ENCODE measurements at places on chromosomes 4 and X.

- no peak for DNase-seq
- no peaks in the 10 kb centered on the region for H3K27me3 ChIP-seq
- H3K27ac ChIP-seq: no peak overlapping the region
- H3K4me1 ChIP-seq: no peaks in the 10 kb centered on the region
- H3K4me3 ChIP-seq: no peak overlapping the region
These were observed 71.6 kb upstream of the LEF1 start for GRCh38 chr4:108240366-108240765.

DNA sequence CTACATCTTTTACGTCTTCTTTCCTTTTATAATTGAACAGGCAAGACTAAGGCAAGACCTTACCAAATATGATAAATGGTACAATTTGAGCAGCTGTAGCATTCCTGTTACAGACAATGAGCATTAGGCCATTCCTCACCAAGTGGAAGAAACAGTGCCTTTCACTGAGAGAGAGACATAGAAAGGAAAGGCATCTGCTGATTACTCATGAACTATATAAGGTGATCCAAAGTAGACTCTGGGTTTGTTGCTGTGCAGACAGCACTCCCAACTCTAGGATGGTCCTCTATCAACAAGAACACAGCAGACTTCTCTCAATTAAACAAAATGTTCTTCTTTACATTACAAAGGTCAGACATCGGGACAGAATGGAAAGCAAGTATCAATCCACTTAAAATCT, 91.9 kb downstream of the FAM13A start:
- no peak for DNase-seq
- no peak overlapping the region for H3K4me3 ChIP-seq
- no peaks in the 10 kb centered on the region for H3K27me3 ChIP-seq
- H3K36me3 ChIP-seq: no peaks in the 10 kb centered on the region
- no peak overlapping the region for H3K27ac ChIP-seq

DNA sequence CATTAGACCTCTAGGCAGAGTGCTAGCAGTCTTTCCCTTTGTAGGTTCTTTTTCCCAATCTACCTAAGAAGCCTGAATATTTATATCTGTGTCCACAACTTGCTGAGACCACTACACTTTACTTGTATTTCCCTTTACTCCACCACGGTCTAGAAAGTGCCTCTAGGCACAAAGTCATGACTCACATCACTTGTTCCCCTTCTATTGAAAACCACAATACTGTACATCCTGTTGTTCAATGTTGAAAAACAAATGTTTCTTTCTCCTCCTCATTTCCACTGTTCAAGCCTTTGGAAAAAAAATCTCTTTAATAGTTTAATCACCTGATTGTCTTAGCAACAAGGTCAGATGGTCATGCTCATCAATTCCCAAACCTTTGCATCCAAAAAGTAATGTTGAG, 326.7 kb downstream of the GUCY2F start:
- DNase-seq: no peak
- H3K4me1 ChIP-seq: no peaks in the 10 kb centered on the region
- no peaks in the 10 kb centered on the region for H3K36me3 ChIP-seq
- no peaks in the 10 kb centered on the region for H3K27me3 ChIP-seq
- H3K27ac ChIP-seq: no peak overlapping the region

GRCh38 chrX:3348191-3348590, 1.7 kb upstream of the MXRA5 start:
- DNase-seq: no peak
- no peaks in the 10 kb centered on the region for H3K36me3 ChIP-seq
- peaks cover 41% of the 10 kb centered on the region for H3K27me3 ChIP-seq
- no peaks in the 10 kb centered on the region for H3K4me1 ChIP-seq

DNA sequence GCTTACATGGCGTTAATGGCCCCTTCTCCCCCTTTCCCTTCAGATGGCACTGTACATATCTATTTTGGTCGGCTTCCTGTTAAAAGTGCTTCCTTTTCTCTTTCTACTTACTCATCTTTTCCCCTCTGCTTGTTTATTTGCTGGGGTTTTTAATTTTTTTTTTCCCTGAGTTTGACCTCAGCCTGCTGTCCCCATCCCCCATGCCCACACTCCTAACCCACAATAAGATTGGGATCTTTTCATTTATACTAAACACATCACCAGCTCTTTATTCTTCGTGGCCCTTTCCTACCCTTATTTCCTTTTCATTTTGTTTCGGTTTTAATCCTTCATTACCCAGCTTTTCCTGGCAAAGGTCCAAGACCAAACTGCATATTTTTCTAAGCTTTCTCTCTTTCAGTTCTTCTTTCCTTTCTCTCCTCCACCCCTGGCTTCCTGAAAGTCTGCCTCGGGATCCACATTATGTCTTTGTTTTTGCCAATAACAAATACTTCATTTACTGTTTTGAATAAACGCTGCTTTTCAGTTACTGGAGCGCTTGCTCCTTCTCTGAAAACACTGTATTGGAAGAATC, 152.0 kb upstream of the USP9X start:
- H3K27ac ChIP-seq: peak overlapping the region; percentile 81
- no peak overlapping the region for H3K4me3 ChIP-seq
- H3K27me3 ChIP-seq: no peaks in the 10 kb centered on the region

- DNase-seq: peak; percentile 42
- no peaks in the 10 kb centered on the region for H3K4me1 ChIP-seq
- no peaks in the 10 kb centered on the region for H3K27me3 ChIP-seq
- H3K27ac ChIP-seq: peak overlapping the region; percentile 69
These were observed 115.7 kb upstream of the FAT1 start for GRCh38 chr4:186839122-186840037.

- H3K27ac ChIP-seq: no peak overlapping the region
- no peaks in the 10 kb centered on the region for H3K4me1 ChIP-seq
- H3K27me3 ChIP-seq: no peaks in the 10 kb centered on the region
- DNase-seq: no peak
- H3K36me3 ChIP-seq: peaks cover 5% of the 10 kb centered on the region
These were observed 40.8 kb downstream of the FAM241A start for GRCh38 chr4:112185740-112186670.

- no peaks in the 10 kb centered on the region for H3K36me3 ChIP-seq
- no peaks in the 10 kb centered on the region for H3K27me3 ChIP-seq
- no peak for DNase-seq
- H3K27ac ChIP-seq: no peak overlapping the region
- no peaks in the 10 kb centered on the region for H3K4me1 ChIP-seq
These were observed 17.1 kb upstream of the TLR1 start for GRCh38 chr4:38821739-38822138.

DNA sequence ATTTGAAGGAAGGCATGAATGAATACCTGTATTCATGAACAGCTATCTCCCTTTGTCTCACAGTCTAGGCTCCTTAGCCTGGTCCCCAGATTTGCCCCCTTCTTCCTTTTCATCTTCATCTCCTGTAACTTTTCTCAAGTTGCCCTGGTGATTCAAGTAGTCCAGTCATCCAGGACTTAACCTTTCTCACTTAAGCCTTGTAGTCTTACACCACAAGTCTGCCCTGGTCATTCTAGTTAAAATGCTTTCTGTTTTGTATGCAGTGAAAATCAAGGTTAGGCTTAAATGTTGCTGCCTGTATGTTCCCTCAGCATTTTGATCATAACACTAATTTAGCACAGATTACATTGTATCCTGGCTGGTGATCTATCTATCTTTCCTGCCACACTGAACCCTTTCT, 58.5 kb upstream of the SLC7A11 start:
- H3K4me1 ChIP-seq: no peaks in the 10 kb centered on the region
- no peaks in the 10 kb centered on the region for H3K36me3 ChIP-seq
- H3K27me3 ChIP-seq: no peaks in the 10 kb centered on the region
- DNase-seq: no peak
